Activated naive CD8-positive, alpha-beta T cell treated with anti-CD3 and anti-CD28 coated beads, Interleukin-2, amount 10 ng/mL, durations not matched to agents 7 days and 5 days (primary cell): ENCODE measurements at places on chromosomes 2 and 18. TPM values are rescaled to one million over a fixed set of nuclear protein-coding genes. Genes with fewer than 3 reads are reported as not detected.

SCN3A gene
- total RNA-seq = not detected

STRADB gene
- 28.9 TPM for total RNA-seq

FBXO15 gene
- total RNA-seq = 2.1 TPM

ALPI gene
- not detected for total RNA-seq

WDCP gene
- 19.4 TPM for total RNA-seq

ANKRD30BL gene
- 0.20 TPM for total RNA-seq

COL3A1 gene
- not detected for total RNA-seq

RBMS1 gene
- 90.6 TPM for total RNA-seq

ORC2 gene
- 52.0 TPM for total RNA-seq

HOXD13 gene
- not detected for total RNA-seq

FARP2 gene
- 17.7 TPM for total RNA-seq

BZW1 gene
- 199 TPM for total RNA-seq

HDLBP gene
- total RNA-seq = 158 TPM

CTLA4 gene
- total RNA-seq = 7.3 TPM

DNA sequence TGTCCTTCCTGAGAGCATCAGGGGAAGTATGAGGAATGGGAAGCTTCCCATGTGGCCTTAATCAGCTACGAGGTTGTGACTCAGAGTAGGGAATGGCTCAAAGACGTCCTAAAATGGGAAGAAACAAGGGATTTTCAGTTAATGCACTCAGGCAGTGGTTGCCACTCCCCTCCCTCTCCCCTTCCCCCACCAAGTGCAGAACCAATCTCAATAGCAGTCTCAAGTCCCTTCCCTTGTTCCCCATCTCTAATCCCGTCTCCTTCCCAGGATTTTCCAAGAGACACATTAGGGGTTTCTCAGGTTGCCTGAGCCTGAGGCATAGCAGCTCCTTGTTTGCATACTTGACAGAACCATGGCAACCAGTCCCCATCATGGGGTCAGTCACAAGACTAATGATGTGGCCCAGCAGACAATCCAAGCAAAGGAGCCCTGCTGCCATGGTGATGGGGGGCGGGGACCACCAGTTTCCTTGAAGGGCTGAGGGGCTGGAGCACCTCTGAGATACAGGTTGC lies 18.2 kb upstream of the RESP18 start:
- no peak overlapping the region for H3K27ac ChIP-seq
- peaks cover 27% of the 10 kb centered on the region for H3K27me3 ChIP-seq
- no peak for DNase-seq
- no peaks in the 10 kb centered on the region for H3K36me3 ChIP-seq

DNA sequence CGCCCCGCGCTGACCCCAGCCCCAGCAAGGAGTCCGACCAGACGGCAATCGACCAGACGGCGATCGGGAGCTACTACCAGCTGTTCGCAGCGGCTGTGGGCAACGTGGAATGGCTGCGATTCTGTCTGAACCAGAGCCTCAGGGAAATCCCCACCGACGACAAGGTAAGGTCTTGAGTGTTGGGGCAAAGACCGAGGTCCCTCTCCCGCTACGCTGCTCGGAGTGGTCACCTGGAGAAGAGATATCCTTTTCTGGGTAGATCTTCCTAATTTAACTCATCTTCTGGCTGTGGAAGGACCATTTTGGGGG lies 704 bp downstream of the ANKRD53 start:
- H3K4me3 ChIP-seq = peak overlapping the region; percentile 8
- DNase-seq = no peak
- no peaks in the 10 kb centered on the region for H3K27me3 ChIP-seq
- no peaks in the 10 kb centered on the region for H3K36me3 ChIP-seq
- H3K27ac ChIP-seq = no peak overlapping the region

GRCh38 chr18:57188851-57189557 lies 42.1 kb downstream of the BOD1L2 start:
- DNase-seq = no peak
- H3K4me3 ChIP-seq = no peak overlapping the region
- peaks cover 6% of the 10 kb centered on the region for H3K27me3 ChIP-seq
- no peaks in the 10 kb centered on the region for H3K4me1 ChIP-seq
- H3K27ac ChIP-seq = no peak overlapping the region
- no peaks in the 10 kb centered on the region for H3K36me3 ChIP-seq

- H3K27me3 ChIP-seq = no peaks in the 10 kb centered on the region
- no peaks in the 10 kb centered on the region for H3K4me1 ChIP-seq
- no peak overlapping the region for H3K27ac ChIP-seq
- no peak for DNase-seq
- no peak overlapping the region for H3K4me3 ChIP-seq
These were observed 1362.2 kb upstream of the TMEFF2 start for GRCh38 chr2:193556766-193557470.

DNA sequence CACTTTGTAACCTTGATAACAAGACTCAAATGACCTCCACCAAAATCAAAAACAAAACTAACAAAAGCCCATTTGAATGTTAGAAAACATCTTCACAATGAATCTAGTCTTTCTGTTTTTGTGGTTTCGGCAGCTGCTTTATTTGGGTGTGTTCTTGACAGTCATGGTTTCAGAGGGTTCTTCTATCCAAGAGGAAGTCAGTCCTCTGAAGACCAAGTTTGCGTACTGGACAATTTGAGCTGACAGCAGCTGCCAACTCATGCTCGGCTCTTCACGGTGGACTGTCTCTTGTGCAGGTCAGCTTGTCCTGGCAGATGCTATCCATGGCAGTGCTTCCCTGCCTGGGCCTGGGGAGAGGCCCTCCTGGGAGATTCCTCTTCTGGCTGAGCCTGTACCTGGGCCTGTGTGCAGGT lies 91.0 kb downstream of the TMEM17 start:
- H3K36me3 ChIP-seq = no peaks in the 10 kb centered on the region
- peaks cover 3% of the 10 kb centered on the region for H3K27me3 ChIP-seq
- H3K4me3 ChIP-seq = peak overlapping the region; percentile 22
- no peak overlapping the region for H3K27ac ChIP-seq
- H3K4me1 ChIP-seq = peaks cover 17% of the 10 kb centered on the region

GRCh38 chr2:182359027-182359989 lies 67.5 kb downstream of the PDE1A start:
- H3K4me3 ChIP-seq = no peak overlapping the region
- no peaks in the 10 kb centered on the region for H3K36me3 ChIP-seq

GRCh38 chr2:60954139-60954538 lies 63.4 kb upstream of the PEX13 start:
- peaks cover 7% of the 10 kb centered on the region for H3K4me1 ChIP-seq
- peaks cover 40% of the 10 kb centered on the region for H3K36me3 ChIP-seq
- no peaks in the 10 kb centered on the region for H3K27me3 ChIP-seq
- no peak for DNase-seq

DNA sequence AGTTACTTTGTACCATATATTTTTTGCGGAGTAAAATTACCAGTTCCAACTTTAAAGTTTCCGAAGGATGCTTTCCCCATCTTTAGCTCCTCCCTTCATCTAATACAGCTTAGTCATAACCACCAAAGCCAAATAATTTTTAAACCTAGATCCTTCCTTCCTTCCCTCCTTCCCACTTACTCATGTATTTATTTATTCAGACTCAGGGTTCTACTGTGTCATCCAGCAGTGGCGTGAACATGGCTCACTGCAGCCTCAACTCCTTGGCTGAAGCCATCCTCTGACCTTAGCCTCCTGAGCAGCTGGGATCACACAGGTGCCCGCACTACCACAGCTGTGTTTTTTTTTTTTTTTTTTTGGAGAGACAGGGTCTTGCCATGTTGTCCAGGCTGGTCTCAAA lies 4.4 kb downstream of the LPIN2 start:
- no peak overlapping the region for H3K4me3 ChIP-seq
- H3K4me1 ChIP-seq = peaks cover 42% of the 10 kb centered on the region
- DNase-seq = no peak
- no peaks in the 10 kb centered on the region for H3K27me3 ChIP-seq

DNA sequence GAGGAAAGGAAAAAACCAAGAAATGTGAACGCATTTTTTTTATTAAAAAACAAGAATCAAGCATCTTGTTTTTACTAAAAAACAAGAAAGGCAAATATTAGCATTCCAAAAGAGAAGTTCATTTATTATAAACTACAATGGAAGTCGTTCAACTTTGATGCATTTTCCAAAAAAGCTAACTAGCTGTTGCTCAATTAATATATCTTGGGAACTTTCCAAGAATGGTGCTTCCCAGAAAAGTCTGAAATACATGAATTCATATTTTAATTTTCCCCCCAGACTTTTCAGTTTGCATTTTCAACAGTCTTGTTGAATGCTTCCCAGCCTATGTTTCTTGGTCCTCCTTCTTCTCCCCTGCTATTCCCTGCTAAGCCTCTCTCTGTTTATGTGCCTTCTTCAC lies 7.5 kb upstream of the RND3 start:
- H3K36me3 ChIP-seq = no peaks in the 10 kb centered on the region
- H3K27ac ChIP-seq = no peak overlapping the region
- no peak for DNase-seq

GRCh38 chr18:78123144-78123909 lies 856.3 kb upstream of the SALL3 start:
- H3K36me3 ChIP-seq = peaks cover 2% of the 10 kb centered on the region
- H3K4me1 ChIP-seq = no peaks in the 10 kb centered on the region
- no peak overlapping the region for H3K4me3 ChIP-seq
- no peaks in the 10 kb centered on the region for H3K27me3 ChIP-seq
- DNase-seq = no peak

DNA sequence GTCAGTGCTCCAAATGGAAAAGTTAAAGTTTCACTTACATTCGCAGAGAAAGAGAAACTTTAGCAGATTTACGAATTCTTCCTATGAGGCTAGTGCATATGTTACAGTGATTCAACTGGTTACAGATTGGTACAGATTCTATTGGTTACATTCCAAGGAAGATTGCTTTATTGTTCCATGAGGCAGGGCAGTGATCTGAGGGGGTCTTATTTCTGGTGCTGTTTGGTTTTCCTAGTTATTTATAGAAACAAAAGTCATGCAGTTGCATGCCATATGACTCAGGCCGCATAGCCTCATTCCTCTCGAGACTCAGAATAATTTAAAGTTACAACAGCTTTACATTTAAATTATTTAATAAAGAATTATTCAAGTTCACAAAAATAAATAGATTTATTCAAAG lies 385.4 kb upstream of the SYT4 start:
- H3K4me3 ChIP-seq = no peak overlapping the region
- DNase-seq = no peak
- no peak overlapping the region for H3K27ac ChIP-seq
- no peaks in the 10 kb centered on the region for H3K36me3 ChIP-seq

GRCh38 chr2:234792621-234793022 lies 159.2 kb upstream of the SH3BP4 start:
- H3K36me3 ChIP-seq = no peaks in the 10 kb centered on the region
- H3K4me1 ChIP-seq = no peaks in the 10 kb centered on the region
- DNase-seq = no peak
- no peak overlapping the region for H3K27ac ChIP-seq

DNA sequence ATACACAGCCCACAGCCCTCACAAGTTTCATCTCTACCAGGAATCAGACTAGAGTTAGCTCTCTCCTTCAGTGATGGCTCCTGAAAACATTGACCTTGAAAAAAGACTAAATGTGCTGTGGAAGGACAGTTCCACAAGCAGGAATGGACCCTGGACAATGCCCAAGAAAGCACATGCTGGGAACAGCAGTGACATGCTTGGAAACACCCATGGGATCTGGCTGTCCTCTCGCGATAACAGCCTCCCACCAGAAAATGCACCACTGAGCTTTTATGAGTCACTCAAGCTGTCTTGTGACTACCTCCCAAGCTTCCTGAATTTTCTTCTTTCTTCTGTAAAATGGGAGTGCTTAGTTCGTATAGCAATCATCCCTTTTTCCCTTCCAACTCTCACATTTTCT lies 269.2 kb downstream of the LRATD1 start:
- peaks cover 7% of the 10 kb centered on the region for H3K27me3 ChIP-seq
- DNase-seq = no peak
- peaks cover 2% of the 10 kb centered on the region for H3K4me1 ChIP-seq
- no peak overlapping the region for H3K4me3 ChIP-seq

GRCh38 chr2:238512247-238512867 lies 85.6 kb downstream of the ASB1 start:
- no peak overlapping the region for H3K4me3 ChIP-seq
- DNase-seq = no peak
- no peak overlapping the region for H3K27ac ChIP-seq
- H3K36me3 ChIP-seq = peaks cover 2% of the 10 kb centered on the region
- H3K27me3 ChIP-seq = peaks cover 14% of the 10 kb centered on the region
- peaks cover 4% of the 10 kb centered on the region for H3K4me1 ChIP-seq

- no peaks in the 10 kb centered on the region for H3K36me3 ChIP-seq
- DNase-seq = no peak
- no peak overlapping the region for H3K4me3 ChIP-seq
- H3K27ac ChIP-seq = no peak overlapping the region
These were observed 118.8 kb downstream of the CTIF start for GRCh38 chr18:48657447-48658120.

DNA sequence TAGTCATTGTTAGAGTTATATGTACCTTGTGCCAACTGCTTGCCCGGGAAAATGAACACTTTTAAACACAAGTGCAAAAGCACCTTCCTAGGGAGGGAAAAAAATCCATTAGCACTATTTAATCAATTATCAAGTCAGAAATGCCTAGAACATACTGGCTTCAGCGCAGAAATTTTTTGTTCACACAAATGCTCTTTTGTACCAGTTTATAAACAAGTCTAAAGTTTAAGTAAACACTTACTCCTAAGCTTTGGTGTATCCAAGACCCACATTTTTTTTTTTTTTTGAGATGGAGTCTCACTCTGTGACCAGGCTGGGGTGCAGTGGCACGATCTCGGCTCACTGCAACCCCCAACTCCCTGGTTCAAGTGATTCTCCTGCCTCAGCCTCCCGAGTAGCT lies 30.6 kb downstream of the GFPT1 start:
- H3K4me3 ChIP-seq = no peak overlapping the region
- H3K4me1 ChIP-seq = no peaks in the 10 kb centered on the region
- no peak for DNase-seq
- peaks cover 23% of the 10 kb centered on the region for H3K36me3 ChIP-seq
- H3K27ac ChIP-seq = no peak overlapping the region

- no peak for DNase-seq
- peaks cover 29% of the 10 kb centered on the region for H3K27me3 ChIP-seq
These were observed 7.2 kb upstream of the CRYGB start for GRCh38 chr2:208153156-208153555.

DNA sequence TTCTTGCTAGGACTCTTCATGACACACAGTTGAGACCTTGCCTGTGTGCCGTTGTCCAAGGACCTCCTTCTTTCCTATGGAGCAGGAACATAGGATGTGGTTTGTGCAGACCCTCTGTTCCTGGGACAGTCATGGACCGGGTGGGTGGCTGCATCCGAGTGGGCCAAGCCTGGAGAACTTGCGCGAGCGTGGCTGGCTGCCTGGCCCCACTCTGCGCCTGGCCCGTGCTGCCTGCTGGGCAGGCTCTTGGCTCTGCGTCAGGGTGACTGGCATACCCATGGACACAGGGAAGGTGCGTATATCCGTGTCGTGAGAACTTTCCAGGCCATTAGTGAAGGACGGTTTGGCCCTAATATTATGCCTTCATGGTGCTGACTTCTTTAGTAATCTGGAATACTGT lies 68.2 kb downstream of the DCDC2C start:
- H3K36me3 ChIP-seq = no peaks in the 10 kb centered on the region
- no peak for DNase-seq
- no peaks in the 10 kb centered on the region for H3K27me3 ChIP-seq
